T-helper 17 cell (primary cell): ENCODE measurements at places on chromosomes 13 and 19.
A peak's percentile ranks its signal among the peaks of the same experiment; 100 is the strongest.

DNA sequence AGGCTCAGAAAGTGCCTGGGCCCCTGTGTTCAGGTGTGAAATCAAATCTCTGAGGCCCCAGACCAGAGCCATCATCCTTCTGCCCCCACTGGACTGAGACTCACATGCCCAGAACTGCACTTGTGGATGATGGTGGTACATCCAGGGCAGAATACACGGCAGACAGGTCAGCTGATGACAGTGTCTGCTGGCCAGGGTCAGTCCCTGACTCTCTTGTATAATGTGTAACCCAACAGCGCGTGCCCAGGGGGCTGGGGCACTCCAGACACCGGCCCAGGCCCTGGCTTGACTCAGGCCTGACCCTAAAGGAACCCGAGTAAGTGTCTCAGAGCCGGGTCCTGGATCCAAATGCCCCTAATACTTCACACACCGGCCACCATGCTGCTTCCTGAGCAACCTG, 37.4 kb upstream of the GATAD2A start:
- no peak for DNase-seq

DNA sequence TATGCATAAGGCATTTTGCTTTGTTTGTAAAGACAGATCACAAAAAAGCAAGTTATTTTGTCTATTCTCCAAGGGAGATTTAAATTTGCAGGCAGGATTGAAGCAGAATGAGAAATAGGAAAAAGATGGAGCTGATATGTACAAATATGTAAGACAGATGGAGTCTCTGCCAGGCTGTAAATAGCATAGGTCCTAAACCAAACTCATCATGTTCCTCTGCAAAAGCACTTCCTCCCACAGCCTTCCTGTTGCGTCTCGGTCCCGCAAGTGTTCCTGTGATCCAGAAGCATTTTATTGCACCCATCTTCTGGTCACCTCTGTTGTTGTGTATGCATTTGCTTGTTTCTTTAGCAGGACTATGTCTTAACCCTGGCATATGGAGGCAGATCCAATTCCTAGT, 95.7 kb upstream of the CLDN10 start:
- DNase-seq, result no peak

DNA sequence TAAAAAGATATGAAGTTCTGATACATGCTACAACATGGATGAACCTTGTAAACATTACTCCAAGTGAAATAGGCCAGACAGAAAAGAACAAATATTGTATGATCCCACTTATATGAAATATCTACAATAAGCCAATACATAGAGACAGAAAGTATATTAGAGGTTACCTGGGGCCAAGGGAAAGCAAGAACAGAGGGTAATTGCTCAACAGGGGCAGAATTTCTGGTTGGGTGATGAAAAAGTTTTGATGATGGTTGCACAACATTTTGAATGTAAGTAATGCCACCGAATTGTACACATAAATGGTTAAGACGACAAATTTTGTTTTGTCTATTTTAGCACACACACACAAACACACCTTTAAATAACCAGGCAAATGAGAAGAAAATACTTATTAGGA, 268.4 kb downstream of the FOXO1 start:
- no peak for DNase-seq

DNA sequence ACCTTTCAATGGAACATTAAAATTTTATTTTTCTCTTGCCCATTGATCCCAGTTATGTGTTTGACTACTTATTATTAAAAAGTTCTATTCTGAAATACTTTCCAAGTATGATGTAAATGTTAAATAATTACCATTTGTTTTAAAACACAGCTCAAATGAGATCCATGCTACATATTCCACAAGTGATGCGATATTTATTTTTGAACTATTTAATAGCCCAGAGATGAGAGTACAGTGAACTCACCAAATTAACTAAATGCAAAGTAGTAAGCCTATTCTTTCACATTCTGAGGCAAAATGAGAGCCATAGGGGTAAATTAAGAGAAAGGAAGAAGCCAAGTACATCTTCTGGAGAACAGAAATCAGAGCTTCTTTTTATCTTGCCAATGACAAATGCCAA, 1.2 kb upstream of the DCLK1 start:
- no peak for DNase-seq

DNA sequence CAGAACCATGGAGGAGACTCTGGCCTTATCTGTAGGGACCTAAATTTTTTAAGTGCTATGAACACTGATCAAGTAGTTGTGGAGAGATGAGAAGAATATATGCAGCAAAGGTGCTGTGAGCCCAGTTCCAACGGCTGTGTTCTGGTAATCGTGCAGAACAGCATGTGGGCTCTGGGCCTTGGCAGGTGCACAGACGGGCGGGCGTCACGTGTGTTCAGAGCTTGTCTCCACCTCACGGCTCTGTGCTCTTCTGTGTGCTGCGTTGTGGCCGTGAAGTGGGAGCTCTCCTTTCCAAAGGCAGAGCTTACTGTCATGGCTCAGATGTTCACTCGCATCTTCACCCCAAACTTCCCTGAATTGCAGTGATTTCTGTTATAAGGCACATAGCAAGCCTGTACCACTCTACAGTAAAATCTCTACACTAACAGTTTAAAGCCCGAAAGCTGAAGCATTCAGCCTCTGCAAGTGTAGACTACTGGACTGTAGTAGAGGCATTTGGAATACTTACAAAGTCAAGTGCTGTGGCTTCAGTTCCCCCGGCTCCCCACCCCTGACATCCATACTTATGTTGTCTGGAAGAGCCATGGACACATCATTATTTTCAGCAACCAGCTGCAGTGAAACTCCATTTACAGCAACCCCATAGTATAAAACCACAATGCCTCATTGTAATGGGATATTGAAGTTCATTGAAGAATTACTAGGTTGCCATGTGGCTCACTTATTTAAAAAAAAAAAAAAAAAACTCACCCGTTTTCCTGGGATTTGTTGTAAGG, 27.5 kb upstream of the TEX29 start:
- no peak for DNase-seq

DNA sequence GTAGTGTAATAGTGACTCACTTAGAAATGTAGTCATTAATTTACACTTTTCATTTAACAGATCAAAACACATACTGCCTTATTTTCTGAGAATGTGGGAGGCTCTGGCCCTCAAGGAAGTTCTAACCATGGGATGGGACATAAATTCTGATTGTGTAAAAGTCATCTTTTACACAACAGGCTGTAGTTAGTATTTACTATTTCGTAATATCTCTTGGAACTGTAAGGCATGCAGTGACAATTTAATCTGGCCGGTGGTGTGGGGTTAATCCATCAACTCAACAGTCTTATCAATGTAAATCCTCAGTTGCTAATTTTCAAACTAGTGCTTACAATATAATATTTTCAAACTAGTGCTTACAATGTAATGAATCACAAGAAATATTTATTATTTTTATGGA, 1599.2 kb downstream of the EFNB2 start:
- no peak for DNase-seq

GRCh38 chr19:40800339-40800996, 1.5 kb downstream of the EGLN2 start:
- DNase-seq, result no peak

- no peak for DNase-seq
These were observed 154.8 kb downstream of the TBC1D4 start for GRCh38 chr13:75327135-75327510.

GRCh38 chr19:13817615-13818371, 22.6 kb downstream of the ZSWIM4 start:
- peak; percentile 33 for DNase-seq

DNA sequence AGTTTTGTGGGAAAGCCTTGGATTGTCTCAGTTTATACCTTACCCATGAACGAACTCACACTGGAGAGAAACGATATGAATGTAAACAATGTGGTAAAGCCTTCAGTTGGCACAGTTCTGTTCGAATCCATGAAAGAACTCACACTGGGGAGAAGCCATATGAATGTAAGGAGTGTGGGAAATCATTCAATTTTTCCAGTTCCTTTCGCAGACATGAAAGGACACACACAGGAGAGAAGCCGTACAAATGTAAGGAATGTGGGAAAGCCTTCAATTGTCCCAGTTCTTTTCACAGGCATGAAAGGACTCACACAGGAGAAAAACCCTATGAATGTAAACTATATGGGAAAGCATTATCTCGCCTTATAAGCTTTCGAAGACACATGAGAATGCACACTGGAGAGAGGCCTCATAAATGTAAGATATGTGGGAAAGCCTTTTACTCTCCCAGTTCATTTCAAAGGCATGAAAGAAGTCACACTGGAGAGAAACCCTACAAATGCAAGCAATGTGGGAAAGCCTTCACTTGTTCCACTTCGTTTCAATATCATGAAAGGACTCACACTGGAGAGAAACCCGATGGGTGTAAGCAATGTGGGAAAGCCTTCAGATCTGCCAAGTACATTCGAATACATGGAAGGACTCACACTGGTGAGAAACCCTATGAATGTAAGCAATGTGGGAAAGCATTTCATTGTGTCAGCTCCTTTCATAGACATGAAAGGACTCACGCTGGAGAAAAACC, 7.5 kb upstream of the ZNF440 start:
- no peak for DNase-seq

- no peak for DNase-seq
These were observed 160.7 kb upstream of the RFC3 start for GRCh38 chr13:33657274-33657673.

DNA sequence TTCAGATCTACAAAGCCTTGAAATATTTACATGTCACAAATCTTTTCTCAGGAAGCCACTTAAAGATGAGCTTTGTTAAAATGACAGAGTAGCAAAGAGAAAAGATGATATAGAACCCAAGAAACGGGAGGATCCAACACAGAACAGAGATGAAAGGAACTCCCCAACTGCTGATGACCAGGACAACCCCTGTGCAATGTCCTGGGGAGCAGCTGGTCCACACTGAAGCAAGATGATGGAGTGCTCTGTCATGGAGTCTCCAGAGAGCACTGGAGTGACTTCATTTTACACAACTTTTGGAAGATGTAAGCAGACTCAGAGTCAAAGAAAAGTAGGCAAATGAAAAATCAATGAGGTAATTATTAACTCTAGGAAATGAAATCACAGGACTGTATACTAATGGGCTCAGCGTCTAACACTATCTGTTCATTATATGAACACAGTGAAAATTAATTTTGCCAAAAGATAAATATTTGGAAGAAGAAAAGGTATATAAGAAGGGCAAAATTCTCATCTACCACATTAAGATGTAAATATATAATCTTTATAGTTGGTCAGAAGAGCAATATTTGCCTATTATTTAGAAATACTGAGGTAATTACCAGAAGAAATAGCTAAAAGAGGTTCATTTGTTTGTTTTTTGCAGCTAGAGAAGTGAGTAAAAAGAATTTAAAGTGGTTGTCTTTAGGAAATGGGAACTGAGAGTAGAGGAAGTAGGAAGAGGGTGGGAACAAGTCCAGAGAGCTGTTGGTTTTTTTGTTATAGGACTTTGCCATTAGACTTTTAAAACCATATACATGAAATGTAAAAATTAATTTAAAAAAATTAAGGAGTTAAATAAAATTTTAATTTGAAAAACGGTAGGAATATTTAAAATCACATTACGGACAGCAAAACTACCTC, 30.5 kb downstream of the MTRF1 start:
- DNase-seq, result no peak

DNA sequence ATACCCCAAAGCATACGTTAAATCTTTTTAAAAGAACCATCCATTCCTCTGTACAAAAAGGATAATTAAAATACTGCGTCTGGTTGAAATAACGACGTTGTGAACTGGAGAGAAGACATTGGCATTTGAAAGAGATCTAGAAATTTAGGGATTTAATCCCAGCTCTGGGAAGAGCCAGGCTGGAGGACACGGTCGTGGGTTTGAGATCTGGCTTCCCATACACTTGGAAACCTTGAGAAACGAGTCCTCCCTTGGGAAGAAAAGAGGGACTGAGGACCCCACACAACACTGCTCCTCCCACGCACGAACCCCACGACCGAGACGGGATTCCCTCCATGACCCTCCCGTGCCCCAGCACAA, 625 bp downstream of the ZNF709 start:
- DNase-seq, result no peak

DNA sequence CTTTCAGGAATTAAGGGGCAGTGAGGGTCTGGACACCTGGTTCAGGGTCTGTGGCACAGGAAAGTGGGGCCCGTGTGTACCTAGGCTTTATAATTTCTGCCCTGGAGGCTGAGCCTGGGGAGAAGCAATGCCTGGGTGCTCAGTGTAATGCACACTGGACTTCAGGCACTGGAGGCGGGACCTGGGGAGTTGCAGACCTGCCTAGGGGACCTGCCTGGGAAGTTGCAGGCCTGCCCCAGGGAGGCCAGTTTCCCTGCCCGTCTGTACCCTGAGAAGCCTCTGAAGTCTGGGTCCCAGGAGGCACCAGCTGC, 2.5 kb upstream of the TMEM59L start:
- no peak for DNase-seq

DNA sequence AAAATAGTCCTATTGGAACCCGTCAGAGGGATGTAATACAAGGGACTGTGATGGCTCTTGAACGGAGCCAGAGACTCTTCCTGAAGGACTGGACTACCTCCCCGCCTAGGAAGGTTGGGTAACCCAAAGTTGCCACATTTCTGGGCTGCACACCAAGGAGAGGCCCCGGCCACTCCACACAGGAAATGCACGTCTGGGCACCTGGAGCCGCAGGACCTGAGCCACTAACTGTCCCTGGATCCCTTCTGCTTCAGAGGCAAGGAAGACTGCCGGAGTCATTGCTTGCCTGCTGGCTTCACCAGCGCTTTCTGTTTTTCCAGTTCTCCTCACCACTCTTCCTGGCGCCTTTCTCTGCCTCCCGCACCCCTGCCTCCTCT, 1.2 kb upstream of the FLT1 start:
- DNase-seq, result no peak

GRCh38 chr19:294946-295686, 3.9 kb upstream of the PLPP2 start:
- DNase-seq, result no peak

- peak; percentile 21 for DNase-seq
These were observed 186.2 kb downstream of the USP12 start for GRCh38 chr13:26985285-26985878.

- DNase-seq, result peak; percentile 54
These were observed 9.9 kb downstream of the RANBP3 start for GRCh38 chr19:5967994-5968430.

- no peak for DNase-seq
These were observed 166.1 kb upstream of the MYO16 start for GRCh38 chr13:108463340-108463739.

GRCh38 chr13:110454227-110454859, 107.2 kb downstream of the RAB20 start:
- DNase-seq, result no peak
